Activated CD4-positive, alpha-beta T cell treated with anti-CD3 and anti-CD28 coated beads for 1 hour (primary cell): ENCODE measurements at places on chromosomes 1 and 21.

- no peak for DNase-seq
Observed at GRCh38 chr1:230230948-230231773, 164.1 kb downstream of the GALNT2 start.

DNA sequence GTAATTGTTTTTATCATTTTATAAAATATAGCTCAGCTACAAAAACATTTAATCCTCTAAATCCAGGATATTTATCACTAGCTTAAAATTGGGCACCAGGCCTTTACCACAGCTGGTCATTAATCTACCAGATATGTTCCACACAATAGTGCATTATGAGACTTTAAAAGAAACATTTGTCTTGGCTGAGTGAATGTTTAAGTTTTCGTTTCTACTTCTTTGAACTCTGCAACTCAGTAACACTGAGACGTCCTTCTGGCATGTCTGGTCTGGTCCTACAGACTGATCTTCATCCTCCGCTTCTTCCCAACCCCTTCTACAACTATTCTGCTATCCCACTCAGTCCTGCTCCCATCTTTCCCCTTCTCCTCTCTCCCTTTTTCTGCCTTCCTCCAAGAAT is 296.2 kb downstream of the NEGR1 start:
- DNase-seq: no peak

DNA sequence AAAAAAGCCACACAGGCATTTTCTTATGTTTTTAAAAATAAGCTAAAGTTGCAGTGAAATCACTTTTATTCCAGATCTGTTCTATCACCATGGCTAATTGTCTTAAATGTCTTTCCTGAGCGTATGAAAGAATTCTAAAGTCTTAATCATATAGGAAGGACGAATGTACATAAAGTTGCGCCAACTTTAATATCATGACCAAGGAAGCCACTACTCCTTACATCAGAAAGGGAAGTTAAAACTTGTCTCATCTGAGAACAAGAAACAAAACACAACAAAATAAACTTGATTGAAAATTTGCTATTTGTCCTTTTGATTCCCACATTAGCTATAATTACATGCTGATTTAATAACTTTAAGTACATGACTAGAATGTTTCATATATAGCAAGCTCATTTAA is 26.5 kb downstream of the CNIH4 start:
- DNase-seq: no peak

DNA sequence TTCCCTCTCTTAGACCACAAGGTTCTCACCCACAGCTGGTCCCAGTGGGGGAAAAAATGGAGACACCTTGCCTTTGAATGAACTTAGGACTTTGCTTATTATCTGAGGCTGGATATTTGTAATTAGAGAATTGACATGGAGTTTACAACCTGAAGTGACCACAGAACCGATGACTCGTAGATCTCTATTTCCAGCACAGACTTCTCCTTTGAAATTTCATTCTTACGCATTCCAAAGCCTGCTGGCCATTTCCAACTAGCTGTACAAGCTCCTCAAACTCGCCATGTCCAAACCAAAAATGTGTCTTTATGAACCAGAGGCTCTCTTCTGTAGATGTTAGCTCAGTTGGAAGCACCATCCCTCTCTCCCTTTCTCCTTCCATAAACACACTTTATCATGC is 12.0 kb downstream of the RAB7B start:
- DNase-seq: no peak

DNA sequence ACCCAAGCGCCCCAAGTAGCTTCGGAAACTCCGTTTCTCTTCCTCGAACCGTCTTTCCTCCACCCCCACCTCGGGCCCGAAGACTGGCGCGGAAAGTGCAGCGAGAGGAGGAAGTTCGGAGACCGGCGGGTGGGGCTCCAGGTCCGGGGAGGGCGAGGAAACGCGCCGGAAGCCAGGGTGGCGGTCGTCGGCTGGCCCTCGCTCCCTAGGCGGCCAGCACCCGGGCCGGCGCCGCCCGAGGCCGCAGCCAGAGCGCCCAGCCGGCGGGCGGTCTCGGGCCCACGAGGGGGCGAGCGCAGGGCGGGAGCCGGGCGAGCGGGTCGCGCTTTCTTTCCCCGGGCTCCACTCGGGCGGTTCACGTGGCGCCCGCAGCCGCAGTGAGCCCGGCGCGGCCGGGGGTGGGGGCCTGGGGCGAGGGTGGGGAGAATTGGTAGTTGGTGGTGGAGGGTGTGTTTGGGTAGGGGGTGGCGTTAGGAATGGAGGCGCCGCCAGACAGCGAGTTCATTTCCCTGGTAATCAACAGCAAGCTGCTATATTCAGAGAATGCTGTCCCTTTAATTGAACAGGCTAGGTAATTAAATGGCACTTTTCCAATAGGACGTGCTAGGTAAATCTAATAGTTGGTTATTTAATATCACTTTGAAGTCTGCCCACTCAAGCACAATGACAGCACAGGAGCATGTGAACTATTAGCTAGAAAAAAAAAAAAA is 6.7 kb downstream of the LMO4 start:
- peak; percentile 41 for DNase-seq

GRCh38 chr1:43256675-43257570 is 12.9 kb upstream of the TMEM125 start:
- no peak for DNase-seq

DNA sequence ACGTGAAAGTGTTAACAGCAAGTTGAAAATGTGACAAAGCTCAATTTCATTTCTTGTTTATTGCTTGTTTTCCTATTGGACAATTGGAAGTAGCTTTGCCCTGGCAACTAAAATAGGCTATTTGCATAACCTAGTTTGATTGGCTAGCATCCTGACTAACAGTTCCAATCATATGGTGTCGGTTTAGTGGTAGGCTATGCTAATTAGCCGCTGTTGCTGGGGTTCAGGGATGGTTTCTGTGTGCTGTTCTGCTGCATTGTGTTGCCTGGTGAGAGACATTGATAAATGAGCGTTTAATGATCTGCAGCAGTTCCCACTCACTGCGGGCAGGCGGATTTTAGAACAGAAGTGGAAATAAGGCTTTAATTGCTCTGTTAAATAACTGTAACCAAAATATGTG is 68.5 kb downstream of the DYRK1A start:
- DNase-seq: no peak

GRCh38 chr1:24963943-24964693 is 34.0 kb upstream of the RUNX3 start:
- DNase-seq: no peak

DNA sequence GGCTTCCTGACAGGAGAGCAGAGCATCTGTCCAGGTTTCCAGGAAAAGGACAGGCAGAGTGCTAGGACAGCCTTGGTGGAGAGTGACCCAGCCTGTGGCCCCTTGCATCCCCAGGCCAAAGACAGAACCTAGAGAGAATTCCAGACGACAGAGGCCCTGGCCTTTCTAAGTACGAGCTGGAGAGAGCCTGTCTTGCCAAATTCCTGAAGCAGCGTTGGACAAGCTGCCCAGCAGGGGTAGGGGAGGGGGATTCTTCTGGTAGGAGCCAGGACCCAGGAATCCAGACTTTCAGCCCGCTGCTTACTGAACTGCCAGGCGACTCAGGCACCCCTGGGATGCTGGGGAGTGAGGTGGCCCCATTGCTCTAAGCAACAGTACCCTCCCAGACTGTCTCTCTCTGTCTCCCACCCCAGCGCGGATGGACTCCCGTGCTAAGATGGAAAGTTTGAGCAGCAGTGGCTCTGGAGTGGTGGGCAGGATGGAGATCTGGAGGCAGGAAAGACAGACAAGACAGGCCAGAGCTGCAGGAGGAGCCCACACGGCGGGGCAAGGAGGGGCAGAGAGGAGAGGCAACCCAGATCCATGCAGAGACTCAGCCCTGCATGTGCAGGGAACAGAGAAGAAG is 8.8 kb upstream of the PEAR1 start:
- DNase-seq: no peak

DNA sequence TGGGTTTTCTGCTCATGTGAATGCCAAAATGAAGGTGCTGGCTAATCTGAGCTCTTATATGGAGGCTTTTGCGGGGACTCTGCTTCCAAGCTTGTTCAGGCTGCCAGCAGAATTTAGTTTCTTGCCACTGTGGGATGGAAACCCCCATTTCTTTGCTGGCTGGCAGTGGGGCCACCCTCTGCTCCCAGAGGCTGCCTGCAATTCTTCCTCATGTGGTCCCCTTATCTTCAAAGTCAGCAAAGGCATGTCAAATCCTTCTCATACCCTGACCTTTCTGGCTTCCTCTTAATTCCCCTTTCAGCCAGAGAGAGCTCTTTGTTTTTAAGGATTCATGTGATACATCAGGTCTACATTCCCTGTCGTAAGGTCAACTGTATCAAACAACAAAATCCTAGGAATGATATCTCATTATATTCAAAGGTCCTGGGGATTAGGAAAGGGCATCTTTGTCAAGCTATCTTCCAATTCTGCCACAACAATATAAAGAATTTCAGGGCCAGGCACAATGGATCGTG is 5.2 kb upstream of the GPR161 start:
- DNase-seq: no peak

- no peak for DNase-seq
Observed at GRCh38 chr1:43843684-43844083, 89.9 kb upstream of the ARTN start.

DNA sequence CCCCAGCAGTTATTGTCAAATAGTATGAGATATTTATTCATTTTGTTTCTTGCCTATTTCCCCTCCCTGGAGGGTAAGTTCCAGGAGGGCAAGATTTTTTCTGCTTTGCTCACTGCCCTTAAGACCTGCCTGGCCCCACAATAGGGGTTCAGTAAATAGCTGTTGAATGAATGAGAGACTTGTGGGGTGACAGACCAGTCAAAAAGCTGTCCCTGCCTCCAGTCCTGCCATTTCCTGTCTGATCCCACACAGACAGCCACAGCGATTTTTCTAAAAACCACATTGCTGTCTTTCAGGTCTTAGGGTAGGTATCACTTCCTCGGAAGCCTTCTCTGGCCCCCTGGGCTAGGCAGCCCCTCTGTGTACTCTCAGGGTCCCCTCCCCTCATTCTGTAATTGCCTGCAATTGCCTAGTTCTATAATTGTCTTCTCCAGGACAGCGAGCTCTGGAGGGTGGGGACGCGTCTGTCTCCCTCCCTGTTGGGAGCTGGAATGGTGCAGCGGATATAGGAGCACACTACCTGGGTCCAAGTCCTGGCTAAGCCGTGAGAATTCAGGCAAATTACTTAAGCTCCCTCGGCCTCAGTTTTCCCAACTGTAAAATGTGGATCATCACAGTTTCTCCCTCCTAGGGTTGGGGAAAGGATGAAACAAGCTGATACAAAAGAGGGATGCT is 1.8 kb upstream of the EXTL1 start:
- no peak for DNase-seq

GRCh38 chr1:101474039-101474665 is 237.3 kb downstream of the S1PR1 start:
- DNase-seq: no peak

GRCh38 chr1:59409549-59409948 is 112.7 kb downstream of the FGGY start:
- no peak for DNase-seq

DNA sequence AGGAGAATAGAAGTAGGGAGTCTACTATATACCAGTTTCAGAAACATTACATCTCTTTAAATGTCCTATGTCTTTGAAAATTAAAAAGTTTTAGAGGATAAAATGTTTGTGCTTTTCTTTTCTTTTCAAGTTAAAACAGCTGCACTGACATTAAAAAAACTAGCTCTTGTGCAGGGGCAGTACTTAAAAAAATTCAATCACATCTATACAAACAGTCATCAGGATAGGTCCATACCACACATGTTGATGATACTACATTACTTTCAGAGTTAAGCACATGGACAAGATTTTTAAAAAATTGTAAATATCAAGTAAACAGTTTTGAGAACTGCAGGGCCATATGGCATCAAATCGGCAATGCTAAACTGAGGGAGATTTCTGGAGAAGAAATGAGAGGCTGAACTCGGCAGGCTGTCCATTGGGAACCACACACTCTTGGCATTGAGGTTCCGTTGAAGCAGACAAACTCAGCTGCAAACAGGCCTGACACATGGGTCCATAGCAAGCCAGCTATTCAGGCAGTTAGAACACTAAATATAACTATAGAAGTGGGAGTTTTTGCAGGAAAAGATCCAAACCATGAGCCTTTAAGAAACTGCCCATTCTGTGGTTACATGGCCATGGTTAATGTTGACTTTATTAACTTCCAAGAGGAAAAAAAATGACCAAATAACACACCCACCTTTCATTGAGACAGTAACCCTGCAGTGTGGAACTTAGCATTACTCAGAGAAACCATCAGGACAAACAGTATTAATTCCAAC is 84.5 kb upstream of the BCL10 start:
- no peak for DNase-seq

- DNase-seq: no peak
Observed at GRCh38 chr1:179082333-179082998, 596 bp downstream of the TOR3A start.

GRCh38 chr1:78667939-78668338 is 18.3 kb downstream of the IFI44 start:
- no peak for DNase-seq

GRCh38 chr1:95364546-95364945 is 130.5 kb downstream of the RWDD3 start:
- DNase-seq: no peak

DNA sequence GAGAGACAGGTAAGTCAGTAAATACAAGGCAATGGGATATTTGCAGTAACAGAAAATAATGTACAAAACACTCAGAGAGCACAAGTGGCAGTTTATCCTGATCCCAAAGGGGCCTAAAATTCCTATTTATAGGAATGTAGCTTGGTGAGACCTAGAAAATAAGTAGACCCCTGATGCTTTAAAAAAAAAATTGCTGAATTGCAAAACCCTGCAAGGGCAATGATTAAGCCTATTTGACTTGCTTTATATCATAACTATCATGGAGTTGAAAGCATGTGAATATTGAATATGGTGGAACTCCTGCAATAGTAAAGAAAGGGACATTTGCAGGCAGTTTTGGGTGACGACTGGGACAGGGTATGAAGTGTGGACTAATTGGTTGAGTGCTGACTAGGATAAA is 101.9 kb upstream of the C1orf21 start:
- DNase-seq: no peak

GRCh38 chr1:1132956-1133750 is 17.3 kb upstream of the C1orf159 start:
- no peak for DNase-seq

- no peak for DNase-seq
Observed at GRCh38 chr1:244957525-244957924, 93.2 kb upstream of the HNRNPU start.

GRCh38 chr21:44792702-44793591 is 8.7 kb downstream of the UBE2G2 start:
- DNase-seq: peak; percentile 28

GRCh38 chr1:72281637-72282270 is 585 bp downstream of the NEGR1 start:
- no peak for DNase-seq
